Osteoblast (primary cell): ENCODE measurements at places on chromosomes 11 and 22. TPM values are rescaled to one million over a fixed set of nuclear protein-coding genes. Genes with fewer than 3 reads are reported as not detected.
A peak's percentile ranks its signal among the peaks of the same experiment; 100 is the strongest.

DNA sequence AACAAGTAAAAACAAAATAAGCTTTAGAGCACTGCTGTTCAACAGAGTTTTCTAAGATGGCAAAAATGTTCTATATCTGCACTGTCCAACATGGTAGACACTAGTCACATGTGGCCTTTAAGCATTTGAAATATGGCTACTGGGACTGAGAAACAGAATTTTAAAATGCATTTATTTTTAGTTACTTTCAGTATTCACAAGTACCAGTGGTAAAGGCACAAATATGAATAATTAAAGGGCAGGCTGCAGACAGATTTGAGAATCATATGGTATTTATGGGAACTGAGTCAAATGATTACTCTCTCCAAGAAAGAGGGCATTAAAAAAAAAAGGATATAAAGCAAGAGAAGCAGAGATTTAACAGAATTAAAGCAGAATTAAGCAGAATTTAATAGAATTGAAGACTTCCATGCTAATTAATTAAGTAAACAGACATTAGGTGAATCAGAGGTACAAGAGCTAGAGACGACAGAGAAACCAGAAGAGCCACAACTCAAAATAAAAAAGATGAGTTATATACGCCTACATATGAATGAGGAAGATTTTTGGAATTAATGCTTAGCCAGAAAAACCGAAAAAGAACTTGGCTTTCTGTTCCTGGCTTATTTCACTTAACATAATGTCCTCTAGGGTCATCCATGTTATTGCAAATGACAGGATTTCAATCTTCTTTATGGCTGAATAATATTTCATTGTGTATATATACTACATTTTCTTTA, 160.4 kb downstream of the ATG16L2 start:
- no peak for DNase-seq

ISX gene
- total RNA-seq: not detected in 2 replicates

GRCh38 chr22:24240381-24240780, 4.5 kb downstream of the GGT5 start:
- no peak for DNase-seq

PRR5 gene
- 13.0 and 14.8 TPM in 2 replicates for total RNA-seq

SMTNL1 gene
- total RNA-seq: not detected in 2 replicates

DNA sequence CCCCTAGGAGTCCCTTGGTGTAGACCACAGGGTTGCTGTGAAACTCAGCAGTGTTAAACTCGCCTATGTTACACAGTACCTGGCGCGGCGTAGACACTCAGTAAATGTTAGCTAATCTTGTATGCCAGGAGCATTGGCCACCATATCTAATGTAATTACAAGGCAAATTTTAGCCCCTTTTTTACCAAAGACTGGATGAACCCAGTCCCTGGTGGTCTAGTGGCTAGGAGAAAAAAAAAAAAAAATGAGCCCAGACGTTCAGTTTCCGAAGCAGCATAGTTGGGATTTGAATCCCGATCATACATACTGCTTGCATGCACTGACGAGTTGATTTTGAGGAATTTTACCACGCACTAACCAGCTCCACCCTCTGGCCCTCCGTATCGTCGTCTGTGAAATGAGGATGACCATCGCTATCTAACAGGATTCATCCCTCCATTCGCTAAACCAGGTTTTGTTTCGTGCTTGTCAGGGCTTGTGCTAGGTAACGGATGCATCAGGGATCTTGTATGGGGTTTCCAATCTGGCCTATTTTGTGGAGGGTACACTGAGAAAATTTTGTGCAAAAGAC, 688 bp downstream of the PTS start:
- peak; percentile 91 for DNase-seq

STK33 gene
- 0.72 and 1.2 TPM in 2 replicates for total RNA-seq

GRCh38 chr22:47624252-47625012, 862.0 kb downstream of the TBC1D22A start:
- DNase-seq: no peak

DNA sequence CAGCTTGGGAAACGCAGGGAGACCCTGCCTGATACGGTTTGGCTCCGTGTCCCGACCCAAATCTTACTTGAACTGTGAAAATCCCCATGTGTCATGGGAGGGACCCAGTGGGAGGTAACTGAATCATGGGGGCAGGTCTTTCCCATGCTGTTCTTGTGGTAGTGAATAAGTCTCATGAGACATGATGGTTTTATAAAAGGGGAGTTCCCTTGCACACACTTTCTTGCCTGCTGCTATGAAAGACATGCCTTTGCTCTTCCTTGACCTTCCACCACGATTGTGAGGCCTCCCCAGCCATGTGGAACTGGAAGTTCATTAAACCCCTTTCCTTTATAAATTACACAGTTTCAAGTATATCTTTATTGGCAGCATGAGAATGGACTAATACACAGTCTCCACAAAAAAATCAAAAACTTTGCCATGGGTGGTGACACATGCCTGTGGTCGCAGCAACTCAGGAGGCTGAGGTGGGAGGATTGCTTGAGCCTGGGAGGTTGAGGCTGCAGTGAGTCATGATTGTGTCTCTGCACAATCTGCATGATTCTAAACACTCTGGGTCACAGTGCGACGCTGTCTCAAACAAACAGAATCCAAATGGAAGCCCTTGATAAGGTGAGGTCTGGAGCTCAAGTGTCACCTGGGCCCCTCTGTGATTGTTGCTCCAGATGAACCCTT, 34.9 kb downstream of the SYN3 start:
- DNase-seq: no peak

DNA sequence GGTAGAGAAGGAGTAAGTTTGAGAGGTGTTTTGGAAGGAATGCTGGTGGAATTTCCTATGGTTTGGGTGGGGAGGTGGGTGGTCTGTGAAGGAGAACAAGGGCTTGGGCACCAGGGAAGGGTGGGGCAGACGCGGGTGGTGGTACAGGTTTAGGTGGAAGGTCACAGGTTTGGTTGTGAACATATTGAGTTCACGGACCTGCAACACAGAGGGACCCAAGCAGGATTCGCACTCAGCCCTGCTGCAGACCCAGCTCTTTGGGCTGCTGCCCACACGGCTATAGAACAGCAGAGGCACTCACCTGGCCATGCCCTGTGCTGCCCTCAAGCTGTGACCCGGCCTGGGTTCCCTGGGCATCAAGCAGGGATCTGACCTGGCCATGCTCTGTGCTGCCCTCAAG, 33.5 kb upstream of the EMID1 start:
- DNase-seq: no peak

DNA sequence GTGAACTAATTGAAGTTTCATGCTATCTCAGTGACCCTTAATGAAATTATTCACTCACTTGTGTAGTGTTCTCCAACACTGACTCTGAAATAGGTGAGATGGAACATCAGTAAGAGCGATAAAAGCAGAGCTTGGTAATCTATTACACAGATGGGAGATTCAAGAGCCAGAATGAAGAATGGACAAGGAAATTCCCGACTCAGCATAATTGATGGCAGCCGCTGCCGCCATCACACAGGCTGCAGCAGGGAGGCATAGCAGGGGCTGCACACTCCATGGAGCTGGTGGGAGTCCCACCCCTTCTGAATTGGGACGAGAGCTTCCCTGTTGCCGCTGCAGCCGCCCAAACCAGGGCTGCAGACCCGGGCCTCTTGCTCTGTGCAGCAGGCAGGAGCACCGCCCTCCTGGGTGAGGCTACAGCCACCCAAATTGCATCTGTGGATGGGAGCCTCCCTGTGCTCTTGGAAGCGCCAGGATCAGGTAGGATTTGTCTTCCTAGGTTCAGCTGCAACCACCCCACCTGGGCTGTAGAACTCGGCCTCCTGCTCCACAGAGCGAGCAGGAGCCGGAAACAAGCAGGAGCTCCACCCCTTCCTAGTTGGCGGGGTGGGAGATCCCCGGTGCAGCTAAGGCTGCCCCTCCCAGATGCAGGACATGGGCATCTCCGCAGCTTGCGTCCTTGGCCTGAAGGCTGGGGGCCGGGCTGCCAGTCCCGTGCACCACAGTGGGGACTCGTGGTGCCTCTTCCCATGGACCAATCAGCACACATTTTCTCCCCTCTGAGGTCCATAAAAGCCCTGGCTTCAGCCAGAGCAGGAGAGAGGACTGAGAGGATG, 535.1 kb upstream of the LUZP2 start:
- no peak for DNase-seq

SOX6 gene
- total RNA-seq: 3.2 and 3.3 TPM in 2 replicates

DRD2 gene
- total RNA-seq: 0.36 TPM in 1 of 2 replicates, not detected in the other

OR8G1 gene
- total RNA-seq: not detected in 2 replicates

GRCh38 chr22:17780741-17781318, 6.6 kb upstream of the BID start:
- no peak for DNase-seq

ESAM gene
- under 0.01 and 0.29 TPM in 2 replicates for total RNA-seq

SSH3 gene
- total RNA-seq: 13.3 and 25.0 TPM in 2 replicates

DNA sequence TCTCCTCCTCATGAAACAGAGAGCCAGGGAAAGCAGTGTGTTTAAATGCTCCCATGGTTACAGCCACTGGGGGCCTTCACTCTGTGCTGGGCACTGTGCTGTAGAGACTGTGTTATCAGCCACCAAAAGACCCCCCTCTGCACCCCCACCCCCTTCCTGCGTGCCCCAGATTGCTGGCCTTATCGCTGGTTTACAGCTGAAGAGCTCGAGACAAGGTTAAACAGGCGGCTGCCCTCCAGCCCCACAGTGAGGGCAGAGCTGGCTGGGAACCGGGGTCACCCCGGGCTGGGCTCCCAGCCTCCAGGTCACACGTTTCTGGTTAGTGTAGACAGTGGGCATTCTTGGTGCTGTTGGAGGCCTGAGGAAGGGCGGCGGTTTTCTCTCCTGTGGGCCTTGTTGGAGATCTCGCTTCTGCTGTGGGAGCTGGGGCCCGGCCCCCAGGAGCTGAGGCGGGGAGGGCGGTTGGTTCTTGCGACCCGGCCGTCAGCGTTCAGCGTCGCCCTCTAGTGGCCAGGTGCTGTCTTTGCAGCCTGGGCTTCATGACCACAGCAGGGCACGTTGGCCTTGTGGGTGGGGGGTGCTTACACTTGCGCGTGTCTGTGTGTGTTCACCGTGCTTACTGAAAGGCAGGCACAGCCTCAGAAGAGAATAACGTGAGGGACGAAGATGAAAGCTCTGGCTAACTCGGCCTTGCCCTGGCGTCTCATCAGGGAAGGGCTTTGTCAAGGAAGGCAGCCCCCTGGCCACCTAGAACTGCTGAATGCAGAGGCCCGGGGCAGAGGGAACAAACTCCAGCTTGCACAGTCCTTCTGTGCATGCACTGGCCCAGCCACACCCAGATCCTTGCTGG, 40.8 kb downstream of the TBC1D22A start:
- no peak for DNase-seq
